Omental fat pad (tissue), 4 donors: ENCODE measurements at places on chromosomes 5 and 9. TPM values are rescaled to one million over a fixed set of nuclear protein-coding genes. Genes with fewer than 3 reads are reported as not detected.

DNA sequence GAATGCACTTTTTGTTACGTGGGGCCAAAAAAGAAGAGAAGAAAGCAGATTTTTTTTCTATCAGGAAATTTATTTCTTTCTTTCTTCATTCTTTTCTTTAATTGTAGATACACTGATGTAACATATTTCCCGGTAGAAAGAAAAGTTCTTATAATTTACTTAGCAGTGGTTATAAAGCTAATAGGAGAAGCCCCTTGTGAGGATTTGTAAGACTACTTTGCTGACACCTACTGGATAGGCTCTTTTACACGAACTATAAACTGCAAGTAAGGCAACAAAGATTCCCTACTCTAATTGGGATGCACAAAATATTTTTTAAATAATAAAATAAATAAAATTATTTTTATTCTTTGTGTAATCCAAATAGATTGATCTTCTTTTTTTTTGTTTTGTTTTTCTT lies 284.4 kb downstream of the DNAH5 start:
- DNase-seq, result no peak

DNA sequence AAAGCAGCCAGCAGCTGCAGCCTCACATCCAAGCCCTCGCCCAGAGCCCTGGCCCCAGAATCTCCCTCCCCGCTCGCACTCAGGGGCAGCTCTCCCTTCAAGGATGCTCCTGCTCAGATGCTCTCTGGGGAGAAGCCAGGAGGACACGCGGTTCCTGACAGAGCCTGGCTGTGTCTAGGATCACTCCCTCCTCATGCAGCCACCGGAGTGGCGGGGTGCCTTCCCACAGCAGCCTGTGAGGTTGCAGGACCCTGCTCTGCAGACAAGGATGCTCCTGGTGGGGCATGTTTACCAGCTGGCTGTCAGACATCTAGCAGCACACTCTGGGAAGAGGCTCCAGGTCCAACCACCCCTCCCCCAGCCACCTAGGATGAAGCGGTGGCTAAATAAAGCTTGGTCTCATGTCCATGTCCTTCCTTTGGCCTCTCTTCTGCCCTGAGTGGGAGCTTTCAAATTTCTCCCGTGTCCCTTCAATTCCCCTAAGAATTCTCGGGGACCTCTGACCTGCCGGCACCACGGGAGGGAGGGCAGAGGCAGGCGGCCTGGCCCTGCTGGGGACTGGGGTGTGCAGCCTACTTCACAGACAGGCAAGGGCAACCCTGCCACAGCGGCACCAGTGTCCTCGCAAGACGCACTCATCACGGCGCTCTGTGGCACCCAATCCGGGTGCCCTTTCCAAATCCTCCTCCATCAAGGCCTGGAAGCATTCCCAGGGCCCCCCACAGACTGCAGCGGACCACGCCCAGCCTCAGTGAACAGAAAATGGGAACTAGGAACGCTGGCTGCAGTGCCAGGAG lies 88.3 kb upstream of the SARDH start:
- DNase-seq, result no peak

- DNase-seq, result no peak
Measured at GRCh38 chr5:66903218-66903617, 293.4 kb downstream of the CD180 start.

DNA sequence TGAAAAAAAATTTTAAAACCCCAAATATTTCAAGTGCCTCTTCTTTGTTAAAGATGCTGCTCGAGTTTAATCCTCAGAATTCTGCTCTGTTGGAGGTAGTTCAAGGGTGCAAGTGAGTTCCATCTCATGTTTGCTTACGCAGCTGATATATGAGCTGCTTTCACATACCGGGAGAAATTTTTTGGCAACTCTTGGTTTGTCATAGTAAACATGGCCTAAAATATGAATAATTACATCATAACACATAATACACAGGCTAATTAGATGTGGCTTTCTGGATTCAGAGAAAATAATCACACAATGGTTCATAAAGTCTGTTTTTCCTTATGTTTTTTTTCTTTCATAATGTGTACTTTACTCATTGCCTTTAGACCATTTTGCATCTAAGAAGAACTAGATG lies 1134.1 kb downstream of the PTPRD start:
- DNase-seq, result no peak

- no peak for DNase-seq
Measured at GRCh38 chr5:72387985-72388384, 67.8 kb downstream of the PTCD2 start.

DNA sequence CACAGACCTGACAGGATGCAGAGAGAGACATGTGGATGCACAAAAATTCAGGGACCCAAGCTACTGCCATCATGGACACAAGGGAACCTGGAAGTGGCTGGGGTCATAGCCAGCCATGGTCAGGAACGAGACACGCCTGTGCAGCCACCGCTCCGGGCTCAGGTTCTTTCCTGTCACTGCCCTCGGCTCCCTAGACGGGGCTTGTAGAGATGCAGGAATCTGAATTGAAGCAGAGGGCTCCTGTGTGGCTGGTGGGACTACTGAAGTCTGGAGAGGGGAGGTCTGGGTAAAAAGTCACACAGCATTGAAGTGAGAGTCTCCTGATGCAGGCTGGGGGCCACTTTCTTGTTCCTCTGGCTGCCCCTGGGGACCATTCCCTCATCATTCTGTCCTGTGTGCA lies 32.3 kb upstream of the PTGS1 start:
- DNase-seq, result peak; percentile 3

The FCHSD1 gene
- 16.6 TPM for total RNA-seq
